ENCODE measurements at places on chromosomes 2 and 18.

GRCh38 chr2:55106148-55106547 is 55.9 kb upstream of the RTN4 start:
- DNase-seq, result no peak

DNA sequence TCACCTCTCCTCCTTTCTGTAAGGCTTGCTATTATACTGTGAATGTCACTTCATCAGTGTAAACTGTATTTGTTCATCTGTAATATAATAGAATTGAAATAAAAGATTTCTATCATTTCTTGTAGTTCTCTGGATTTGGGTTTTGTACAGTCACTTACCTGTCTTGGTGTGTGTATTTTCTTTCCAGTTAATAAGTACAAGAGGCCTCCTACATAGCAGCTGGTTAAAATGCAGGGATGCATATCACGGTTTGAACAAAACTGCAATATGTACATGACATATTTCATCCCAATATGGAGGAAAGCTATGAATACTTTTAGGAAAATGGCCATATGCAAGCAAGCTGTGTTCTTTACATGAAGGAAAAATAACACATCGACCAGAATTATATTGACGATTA is 5.4 kb upstream of the STAT1 start:
- no peak for DNase-seq

DNA sequence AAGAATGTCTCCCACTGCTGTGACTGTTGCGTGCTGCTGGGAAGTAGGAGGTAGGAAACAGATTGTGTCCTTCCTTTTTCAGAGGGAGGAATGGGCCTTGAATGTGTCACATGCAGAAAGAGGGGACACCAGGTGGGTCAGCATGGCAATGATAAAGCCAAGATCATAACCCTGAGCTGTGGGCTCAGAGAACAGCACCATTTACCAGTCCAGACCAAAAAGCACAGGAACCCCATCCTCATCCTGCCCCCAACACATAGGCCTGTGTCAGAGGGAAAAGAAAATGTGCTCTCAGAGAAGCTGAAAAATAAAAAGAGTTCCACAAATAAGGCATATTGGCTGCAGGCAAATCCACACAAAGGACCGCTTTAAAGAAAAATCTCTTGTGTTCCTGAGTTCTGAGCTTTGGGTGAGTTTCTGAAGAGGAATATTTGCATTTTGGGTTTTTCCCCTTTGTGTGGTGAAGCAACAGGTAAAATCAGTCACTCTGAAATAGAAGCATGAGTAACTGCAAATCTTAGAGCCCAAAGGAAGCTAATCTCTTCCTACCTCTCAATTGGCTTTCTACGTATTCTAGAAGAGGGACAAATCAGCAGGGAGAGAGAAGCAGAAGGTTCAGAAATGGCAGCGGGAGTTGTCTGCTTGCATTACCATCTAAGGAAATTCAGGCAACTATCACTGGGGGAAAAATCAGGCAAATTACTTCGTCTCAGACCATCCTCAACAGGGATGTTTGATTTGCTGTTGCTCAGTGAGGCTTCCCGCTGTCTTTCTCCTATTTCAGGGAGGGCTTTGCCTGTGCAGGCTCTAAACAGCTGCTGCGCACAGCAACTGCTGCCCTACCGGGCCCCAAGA is 106.8 kb downstream of the BCL11A start:
- DNase-seq, result no peak

- DNase-seq, result no peak
Measured at GRCh38 chr2:2898744-2899143, 478.9 kb downstream of the EIPR1 start.

DNA sequence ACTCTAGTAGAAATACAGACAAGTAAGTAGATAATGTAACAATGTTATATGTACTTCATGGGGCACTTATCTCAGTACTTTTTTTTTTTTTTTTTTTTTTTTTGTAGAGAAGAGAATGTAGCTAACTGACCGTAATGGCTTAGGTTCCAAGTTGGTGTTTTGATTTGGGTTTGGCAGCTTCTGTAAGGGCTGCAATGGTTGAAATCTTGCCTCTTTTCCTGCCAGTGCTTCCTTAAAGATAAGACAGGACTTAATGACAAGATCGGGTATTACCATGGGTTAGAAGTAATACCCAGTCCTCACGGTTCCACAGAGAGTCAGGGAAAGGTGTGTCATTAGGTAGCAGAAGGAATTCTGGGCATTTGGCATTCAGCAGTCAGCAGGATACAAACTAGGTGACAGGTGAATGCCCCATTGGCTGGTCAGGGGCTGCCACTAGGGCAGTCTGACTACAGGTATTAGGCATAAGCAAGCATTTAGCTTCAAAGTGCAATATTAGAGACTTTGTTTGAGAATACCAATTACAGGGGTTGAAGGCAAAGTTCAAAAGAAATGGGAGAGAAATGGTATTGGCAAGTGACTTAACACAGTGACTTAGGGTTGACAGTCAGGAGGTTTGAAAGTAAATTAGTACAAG is 189.4 kb upstream of the RND3 start:
- DNase-seq, result no peak

- DNase-seq, result no peak
Measured at GRCh38 chr2:78768016-78768415, 257.5 kb upstream of the REG3G start.

- no peak for DNase-seq
Measured at GRCh38 chr2:135072125-135072997, 20.3 kb downstream of the RAB3GAP1 start.

DNA sequence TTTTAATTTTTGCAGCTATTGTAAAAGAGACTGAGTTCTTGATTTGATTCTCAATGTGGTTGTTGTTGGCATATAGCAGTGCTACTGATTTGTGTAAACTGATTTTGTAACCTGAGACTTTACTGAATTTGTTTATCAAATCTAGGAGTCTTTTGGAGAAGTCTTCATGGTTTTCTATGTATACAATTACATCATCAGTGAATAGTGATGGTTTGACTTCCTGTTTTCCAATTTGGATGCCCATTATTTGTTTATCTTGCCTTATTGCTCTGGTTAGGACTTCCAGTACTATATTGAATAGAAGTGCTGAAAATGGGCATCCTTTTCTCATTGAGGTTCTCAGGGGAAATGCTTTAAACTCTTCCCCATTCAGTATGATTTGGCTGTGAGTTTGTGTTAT is 99.7 kb downstream of the GULP1 start:
- DNase-seq, result no peak

- peak; percentile 48 for DNase-seq
Measured at GRCh38 chr2:84781942-84782716, 98.8 kb downstream of the TRABD2A start.

GRCh38 chr2:100703213-100703612 is 116.7 kb upstream of the NPAS2 start:
- no peak for DNase-seq

DNA sequence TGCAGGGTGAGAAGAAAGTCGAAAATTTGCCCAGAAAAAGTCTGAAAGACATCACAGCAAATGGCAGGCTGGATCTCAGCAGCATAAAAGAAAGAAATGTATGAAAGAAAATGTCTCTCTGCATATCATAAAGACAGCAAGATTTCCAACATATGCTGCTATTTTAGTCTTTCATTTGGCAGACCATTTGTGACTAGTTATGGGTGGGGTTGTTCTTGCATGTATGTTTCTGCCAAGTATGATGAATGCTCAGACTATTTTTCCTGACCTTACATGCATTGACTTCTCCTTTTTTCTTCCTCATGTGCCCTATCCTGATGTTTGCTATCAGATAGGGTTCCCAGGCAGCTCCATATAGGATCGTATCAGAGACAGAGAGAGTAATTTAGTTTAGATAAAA is 58.5 kb upstream of the PARD3B start:
- no peak for DNase-seq

DNA sequence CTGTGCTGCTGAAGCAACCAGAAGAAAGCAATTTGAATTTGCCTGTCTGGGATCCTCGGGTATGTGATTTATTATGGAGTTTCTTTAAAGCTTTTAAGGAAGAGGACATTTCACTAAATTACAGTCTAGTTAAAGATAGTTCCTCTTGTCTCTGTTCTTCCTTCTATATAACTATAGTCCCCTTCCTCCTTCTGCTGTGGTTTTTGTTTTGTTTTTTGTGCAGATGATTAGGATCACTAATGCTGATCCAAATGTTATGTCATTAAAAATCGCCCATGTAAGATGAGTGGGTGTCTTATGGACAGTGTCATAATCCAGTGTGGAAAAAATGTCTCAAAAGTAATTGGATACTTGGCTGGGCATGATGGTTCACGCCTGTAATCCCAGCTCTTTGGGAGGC is 24.7 kb downstream of the PAPOLG start:
- peak; percentile 53 for DNase-seq

- no peak for DNase-seq
Measured at GRCh38 chr2:80506563-80506962, 202.0 kb upstream of the LRRTM1 start.

DNA sequence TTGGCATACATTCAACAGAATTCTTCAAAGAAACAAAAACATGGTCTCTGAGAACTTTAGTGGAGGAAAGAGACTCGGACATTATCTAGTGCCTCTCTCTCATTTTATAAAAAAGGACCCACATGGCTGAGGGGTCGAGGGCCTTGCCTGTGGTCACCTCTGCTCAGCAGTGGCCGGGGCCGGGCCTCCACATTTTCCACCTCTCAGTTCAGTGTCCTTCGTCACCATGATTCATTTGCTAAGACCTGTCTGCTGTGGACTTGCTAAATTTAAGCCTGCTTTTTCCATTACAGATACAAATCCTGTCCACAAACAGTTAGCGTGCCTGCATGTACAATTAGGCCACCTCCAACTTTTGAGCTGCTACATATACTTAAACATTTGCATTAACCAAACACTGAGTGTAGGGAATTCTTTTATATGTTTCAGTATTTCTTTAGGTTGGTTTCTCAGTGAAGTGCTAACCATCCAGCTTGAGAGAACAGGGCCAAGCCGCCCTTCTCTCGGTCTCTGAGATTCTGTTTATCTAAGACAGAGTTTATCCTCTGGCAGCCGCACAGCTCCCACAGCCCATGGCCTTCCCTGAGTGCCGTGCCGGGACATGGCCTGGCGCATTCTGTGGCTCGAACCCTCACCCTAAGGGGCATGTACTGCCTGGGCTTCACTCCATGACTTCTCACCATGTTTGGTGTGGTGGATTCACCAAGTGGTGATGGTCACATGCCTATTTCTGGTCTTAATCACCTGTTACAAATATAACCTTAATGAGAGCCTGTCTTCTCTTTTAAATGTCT is 46.2 kb downstream of the COA5 start:
- DNase-seq, result no peak

GRCh38 chr2:63880625-63881024 is 38.9 kb downstream of the UGP2 start:
- DNase-seq, result no peak

DNA sequence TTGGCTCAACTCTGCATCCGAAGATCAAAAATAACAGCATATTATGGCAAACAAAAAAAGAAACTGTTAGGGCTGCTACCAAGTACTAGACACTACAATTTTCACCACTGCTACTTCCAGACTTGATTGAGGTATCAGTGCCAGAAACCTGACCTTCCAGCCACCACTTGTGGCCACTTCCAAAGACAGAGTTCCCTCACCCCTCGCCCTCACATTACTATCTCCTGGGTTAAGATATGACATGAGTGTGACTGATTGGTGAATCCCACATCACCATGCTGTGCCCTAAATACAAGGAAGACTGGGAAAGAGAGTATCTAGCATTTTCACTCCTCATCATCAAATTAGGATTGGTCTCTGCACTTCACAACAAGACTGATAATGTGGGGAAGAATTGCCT is 296.1 kb upstream of the NT5C1B start:
- no peak for DNase-seq

DNA sequence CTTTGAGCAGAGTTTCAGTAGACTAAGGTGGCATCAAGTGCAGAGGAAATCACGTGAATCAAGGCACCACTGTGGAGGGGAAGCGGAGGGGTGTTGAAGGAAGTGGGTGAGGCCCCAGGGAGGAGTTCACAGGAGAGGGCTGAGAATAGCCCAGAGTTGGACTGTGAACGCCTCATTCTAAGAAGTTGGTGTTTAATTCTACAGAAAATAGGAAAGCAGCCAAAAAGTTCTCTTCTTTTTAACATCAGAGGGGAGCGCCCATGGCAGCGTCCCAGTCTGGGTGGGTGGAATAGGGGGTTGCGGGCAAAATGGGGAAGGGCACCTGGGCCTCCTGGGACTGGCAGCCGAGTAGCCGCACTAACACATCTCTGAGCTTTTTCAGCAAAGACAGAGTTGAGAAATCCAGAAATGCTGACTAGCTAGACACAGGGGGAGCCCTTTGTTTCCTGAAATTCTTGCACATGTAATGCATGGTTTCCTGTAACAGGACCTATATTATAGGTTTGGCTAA is 97.0 kb downstream of the NEB start:
- DNase-seq, result peak; percentile 60

- DNase-seq, result no peak
Measured at GRCh38 chr2:55391615-55392242, 27.9 kb downstream of the CCDC88A start.

DNA sequence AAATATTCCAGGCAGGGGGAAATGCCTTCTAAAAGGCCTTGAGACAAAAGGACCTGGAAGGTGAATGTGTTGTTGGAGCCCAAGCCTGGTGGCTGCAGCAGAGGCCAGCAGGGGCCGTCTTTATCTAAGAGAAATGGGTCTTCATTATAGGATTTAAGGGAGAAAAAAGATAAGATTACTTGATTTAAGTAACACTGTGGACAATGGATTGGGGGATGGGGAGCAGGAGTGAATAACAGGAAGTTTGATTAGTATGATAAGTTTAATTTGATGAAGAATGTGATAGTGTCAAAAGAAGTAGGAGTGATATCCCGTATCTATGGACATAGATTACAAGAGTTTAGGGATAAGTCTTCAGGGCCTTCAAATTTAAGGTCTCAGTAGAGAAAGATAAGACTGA is 64.2 kb downstream of the WDR75 start:
- no peak for DNase-seq

DNA sequence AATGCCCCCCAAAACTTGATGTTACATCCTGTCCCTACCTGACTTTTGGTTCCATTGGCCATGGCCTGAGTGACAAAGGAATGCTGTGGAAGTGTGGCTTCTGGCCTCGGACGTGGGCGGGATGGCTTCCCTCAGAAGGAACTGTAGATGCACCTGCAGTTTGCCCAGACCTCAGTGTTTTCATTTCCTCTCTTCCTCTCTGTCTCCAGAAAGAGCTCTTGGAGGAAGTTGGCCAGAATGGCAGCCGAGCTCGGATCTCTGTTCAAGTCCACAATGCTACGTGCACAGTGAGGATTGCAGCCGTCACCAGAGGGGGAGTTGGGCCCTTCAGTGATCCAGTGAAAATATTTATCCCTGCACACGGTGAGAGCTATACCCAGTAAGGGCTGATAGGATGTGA is 61.0 kb upstream of the TMEM87B start:
- DNase-seq, result peak; percentile 89

DNA sequence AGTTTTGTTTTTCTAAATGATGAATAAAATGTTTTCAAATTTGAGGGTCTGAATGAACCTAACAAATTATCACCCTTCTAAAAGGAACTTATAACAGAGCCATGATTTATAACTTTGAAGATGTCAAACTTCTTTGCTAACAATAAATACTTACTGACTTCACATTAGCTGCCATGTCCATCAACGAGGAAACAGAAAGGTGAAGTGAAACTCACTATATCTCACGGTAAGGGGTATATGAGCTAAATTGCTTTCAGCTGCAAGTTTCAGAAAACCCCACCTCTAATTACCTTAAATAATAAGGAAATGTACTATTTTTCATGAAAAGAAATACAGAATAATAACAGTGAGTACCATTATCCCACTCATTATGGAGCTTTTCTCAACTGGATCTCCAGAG is 350.8 kb upstream of the NT5C1B start:
- no peak for DNase-seq

Measured in MV-4-11 (cell line).